ENCODE measurements at places on chromosomes 2 and 18.

- DNase-seq, result no peak
Observed at GRCh38 chr2:160632084-160632975, 138.7 kb upstream of the RBMS1 start.

GRCh38 chr2:240259201-240259923, 118.9 kb upstream of the OTOS start:
- no peak for DNase-seq

DNA sequence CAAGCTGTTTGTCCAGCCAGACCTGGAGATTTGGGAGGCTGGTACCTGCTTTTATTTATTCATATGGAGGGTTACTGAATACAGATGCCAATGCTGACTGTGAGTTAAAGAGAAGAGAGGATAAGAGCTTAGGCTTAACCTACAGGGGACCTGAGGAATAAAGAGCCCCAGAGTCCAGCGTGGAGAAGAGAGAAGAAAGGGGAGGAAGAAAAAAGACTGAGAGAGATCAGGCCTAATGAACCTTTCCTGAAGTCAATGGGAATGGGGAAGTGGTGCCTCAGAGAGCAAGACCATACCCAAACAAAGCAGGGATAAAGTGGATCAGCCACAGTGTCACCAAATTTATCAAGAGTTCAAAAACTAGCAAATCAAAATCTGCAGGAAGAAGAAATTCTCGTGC, 348.6 kb upstream of the KCNH7 start:
- DNase-seq, result no peak

GRCh38 chr18:25729072-25729471, 361.3 kb downstream of the SS18 start:
- DNase-seq, result no peak
